ENCODE measurements at places on chromosomes 6 and 20.

DNA sequence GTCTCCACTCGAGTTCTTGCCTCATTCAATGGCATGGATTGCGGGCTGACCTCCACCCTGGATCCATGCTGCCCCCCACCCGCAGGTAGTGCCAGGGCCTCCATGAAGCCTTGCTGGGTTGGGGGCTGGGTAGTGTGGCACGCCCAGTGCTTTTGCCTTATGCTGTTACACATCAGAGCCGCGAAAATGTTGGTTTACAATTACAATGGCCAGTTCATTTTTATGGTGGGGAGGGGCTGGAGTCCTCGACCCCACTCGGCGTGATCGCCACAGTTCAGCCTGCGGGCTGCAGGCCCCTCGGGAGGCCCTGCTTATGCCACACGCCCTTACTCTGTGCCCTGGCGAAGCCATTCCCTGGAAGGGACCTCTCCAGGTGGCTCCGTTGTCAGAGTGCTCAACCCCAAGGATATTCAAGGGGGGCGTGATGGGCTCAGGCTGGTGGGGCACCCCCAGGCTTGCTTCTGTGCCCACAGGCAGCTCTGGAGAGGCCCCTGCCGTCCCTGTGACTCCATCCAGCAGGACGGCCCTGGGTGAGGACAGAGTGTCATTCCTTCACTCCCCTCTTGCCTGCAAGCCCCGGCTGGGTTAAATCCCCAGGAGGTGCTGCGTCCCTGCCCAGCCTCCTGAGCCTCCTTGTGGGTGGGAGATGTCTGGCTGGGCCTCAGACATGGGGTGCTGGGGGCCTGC is 14.8 kb downstream of the ITPA start:
- no peak for DNase-seq

DNA sequence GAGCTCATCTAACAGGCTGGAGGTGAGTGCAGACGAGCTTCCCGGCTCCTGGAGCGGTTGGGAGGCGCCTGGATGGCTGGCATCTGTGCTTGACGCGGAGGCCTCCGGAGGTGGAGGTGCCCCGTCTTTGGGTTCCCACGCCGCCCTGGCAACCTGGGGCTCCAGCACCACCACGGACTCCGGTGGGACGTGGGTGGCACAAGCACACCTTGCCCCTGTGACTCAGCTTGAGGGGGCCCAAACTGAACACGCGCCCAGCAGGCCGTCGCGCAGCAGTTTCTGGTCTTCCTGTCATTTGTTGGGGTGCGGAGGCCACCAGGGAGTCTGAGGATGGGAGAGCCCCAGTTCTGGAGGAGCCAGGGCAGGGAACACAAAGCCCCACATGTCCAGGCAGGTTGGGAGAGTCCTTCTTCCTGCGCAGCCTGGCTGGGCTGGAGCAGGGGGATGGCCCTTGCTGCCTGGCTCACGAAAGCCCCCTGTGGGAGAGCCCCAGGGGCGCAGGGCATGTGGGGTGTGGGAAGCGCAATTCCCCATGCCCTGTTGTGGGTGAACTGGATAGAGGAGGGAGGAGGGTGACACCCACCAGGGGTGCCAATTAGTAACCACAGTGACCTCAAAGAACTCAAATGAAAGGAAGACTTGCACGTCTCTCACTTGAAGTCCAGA is 1378.6 kb upstream of the DEFB115 start:
- DNase-seq: no peak

GRCh38 chr20:56449459-56449858 is 19.0 kb upstream of the RTF2 start:
- no peak for DNase-seq

DNA sequence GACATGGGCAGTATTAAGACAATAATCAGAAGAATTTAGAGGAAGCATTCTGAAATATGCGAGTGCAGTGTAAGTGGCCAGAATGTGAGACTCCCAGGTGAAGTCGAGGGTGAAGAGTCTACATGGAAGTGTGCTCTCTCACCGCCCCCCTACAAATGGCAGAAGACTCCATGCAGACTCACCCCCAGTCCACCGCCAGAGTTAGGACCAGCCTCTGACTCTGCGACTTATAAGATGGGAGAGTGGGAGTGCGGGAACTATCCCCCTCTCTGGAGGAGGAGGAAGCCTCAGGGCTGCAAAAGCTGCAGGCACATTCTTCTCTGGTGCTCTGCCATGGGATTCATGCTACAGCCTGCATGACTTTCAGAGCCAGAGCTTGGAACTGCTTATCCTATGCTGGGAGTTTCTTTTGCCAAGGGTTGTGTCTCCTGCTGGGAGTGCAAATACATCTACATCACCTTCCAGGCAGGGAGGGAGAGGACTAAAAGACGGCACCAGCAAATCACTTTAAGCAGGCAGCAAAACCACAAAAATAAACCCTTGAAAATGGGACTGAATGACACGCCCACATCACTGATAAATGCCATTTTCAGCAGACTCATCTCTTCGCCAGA is 206.7 kb upstream of the SULF2 start:
- DNase-seq: no peak

GRCh38 chr6:122657601-122658000 is 47.4 kb downstream of the PKIB start:
- no peak for DNase-seq

DNA sequence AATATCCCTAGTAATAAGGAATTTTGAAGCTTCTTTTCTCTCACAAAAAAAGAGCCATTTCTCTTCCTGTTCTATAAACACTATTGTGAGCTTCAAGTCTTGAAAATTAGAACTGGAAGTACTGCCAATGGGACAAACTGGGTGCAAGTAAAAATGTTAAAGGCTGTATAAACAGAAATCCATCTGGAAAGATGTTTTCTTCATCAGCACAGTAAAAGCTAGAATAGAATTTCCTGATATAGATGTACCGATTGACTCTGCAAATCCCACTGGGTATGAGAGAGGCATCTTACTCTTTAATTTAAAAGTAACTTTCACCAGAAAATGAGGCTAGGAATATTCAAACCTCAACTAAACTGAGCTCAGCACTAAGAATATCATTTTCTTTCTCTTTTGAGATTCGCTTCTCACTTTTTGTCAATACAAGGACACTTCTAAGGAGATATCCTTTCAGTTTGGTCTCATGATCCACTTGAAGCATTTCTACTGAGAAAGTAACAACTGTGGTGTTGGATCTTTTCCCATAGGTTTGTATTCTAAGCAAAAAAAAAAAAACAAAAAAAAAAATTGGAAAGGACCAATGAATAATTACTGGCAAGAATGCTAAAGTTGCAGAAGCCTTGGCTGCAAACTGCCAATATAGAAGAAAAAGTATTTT is 169.0 kb upstream of the PRDM1 start:
- no peak for DNase-seq

- DNase-seq: no peak
These were observed 75.0 kb downstream of the PLCB4 start for GRCh38 chr20:9143926-9144325.

GRCh38 chr6:6008648-6009421 is 2.1 kb upstream of the NRN1 start:
- no peak for DNase-seq

DNA sequence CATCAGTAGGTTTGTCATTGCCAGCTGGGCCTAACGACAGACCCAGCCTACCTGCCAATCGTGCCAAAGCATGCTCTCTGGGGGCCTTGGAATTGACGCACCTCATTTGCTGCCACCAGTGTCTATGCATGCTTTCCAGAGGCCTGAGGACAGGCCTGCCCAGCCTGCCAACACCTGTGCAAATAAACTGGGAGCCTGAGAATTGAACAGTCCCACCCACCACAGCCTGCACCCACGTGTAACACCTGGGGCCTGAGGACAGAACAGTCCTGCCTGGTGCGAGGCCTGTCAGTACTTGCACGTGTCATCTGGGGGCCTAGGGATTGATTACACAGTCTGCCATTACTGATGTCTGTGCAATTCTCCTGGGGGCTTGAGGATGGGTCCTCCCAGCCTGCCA is 6.2 kb upstream of the RNF217 start:
- DNase-seq: no peak

DNA sequence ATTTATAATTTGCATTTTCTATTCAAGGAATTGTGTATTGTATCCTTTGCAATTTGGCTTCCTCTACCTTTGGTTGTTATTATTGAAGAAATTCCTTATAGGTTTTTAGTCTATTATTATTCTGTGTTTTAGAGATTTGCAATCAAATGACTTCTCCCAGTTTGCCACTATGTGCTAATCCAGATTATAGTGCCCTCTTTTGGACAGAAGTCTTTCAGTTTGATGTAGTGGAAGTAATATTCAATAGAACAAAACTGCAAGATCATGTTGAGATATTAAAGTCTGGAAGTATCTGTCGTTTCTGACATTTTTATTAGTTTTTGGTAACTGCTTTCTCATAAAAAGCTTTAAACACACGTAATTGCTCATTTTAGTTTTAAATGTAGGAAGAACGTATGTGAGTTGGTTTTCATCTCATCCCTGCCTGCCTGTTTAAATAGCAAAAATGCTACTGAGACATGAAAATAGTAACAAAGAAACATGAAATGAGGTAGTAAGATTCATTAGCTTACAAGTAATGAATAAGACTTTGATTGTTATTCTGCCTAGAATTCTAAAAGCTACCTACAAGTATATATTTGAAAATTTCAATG is 72.8 kb downstream of the RTN4IP1 start:
- no peak for DNase-seq

GRCh38 chr6:162631546-162631945 is 96.0 kb downstream of the PRKN start:
- no peak for DNase-seq

- DNase-seq: no peak
These were observed 53.8 kb downstream of the TRIM38 start for GRCh38 chr6:26016245-26016962.

DNA sequence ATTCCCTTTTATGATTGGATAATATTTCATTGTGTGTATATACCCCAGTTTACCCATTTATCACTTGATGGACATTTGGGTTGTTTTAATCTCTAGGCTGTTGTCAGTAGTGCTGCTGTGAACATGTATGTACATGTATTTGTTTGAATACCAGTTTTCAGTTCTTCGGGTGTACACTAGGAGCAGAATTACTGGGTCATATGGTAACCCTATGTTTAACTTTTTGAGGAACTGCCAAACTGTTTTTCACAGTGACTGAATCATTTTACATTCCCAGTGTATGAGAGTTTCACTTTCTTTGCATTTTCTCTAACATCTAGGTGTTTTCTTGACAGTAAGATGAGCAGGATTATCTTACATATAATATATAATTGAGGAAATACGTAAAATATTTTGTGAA is 44.7 kb upstream of the ADIG start:
- DNase-seq: no peak

DNA sequence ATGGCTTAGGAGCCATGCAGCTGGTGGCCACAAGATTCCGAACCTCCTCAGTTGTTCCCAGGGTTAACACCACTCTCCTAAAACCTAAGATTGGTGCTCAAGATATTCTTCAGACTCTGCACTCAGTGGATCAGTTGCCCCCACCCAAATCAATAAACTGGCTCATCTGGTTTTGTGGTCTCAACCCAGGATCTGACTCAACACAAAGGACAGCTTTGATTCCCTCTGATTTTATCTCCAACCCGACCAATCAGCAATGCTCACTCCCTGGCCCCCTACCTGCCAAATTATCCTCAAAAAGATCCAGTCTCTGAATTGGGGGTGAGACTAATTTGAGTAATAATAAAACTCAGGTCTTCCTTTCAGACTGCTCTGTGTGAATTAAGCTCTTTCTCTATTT is 137.5 kb downstream of the EYS start:
- no peak for DNase-seq

DNA sequence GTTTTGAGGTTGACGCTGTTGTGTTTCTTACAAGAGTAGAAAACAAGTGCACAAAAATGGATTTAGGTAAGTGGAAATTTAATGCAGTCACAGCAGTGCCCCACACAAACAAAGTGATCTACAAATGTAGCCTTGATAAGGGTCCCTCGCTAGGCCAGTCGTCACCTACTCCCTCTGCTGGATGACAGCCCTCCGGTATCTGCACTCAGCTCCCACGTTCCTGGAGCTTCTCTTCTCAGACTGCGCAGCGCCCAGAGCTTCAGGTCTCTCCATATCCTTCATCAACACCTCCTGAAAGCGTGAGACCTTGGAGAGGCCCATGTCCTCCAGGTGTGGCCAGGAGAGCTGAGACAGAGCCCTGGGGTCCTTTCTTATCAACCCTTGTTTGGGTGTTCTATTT is 58.3 kb upstream of the MAP3K4 start:
- DNase-seq: no peak

GRCh38 chr6:170265655-170266054 is 25.2 kb downstream of the DLL1 start:
- no peak for DNase-seq

DNA sequence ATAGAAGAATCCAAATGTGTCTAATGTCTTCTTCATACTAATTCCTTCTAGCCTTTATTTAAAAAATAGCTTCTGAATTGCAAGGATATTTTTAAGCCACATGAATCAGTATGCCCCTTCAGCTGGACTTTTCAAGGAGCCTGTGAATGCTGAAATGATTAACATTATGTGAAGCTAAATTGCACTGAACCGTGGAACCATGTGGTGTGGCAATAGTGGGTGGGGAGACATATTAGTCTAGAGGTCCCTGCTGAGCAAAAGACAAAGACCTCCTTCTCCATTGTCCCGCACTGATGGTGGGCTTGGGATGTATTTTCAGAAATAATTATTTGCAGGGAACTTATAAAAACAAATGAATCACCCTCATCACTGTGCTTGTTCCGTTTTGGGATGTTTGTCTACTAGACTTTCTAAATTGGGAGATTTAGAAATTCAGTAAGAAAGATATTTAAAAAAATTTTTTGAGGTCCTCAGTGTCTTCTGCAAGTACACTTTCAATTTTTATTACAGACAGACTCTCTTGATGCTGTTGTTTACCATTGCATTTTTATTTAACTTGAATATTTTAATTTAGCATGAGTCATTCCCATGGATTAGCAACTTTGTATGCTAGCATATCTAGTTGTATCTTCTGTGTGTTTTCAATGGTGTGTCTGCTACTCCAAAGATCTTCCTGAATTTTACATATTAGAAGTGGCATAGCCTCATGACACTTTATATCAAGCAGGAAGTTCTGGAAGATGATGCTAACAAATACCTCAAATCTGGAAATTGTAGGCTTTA is 238.1 kb downstream of the LAMA2 start:
- DNase-seq: no peak

- no peak for DNase-seq
These were observed 48.3 kb downstream of the PROKR2 start for GRCh38 chr20:5268449-5268848.

DNA sequence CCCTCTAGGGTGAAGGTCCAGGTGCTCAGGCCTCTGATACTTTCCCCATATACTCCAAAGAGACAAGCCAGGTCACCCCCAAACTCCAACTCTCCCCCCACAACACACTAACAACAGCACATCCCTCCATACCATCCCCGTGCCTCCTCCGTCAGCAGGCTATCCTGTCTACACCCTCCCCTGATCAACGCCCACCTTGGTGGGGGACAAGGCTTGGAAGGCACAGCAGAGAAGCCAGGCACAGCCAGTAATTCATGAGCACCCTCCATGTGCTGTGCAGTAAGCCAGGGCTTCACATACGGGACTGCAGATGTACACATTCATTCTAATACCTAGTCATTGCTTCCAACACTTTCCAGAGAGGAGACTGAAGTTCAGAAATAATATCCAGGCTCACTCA is 57.6 kb downstream of the TRERF1 start:
- no peak for DNase-seq
